Kidney (tissue), 22 donors: ENCODE measurements at places on chromosomes 2 and 18. TPM values are rescaled to one million over a fixed set of nuclear protein-coding genes. Genes with fewer than 3 reads are reported as not detected.

- peak overlapping the region; percentile 97 for H3K27ac ChIP-seq
- H3K27me3 ChIP-seq: no peaks in the 10 kb centered on the region
- peaks cover 5% of the 10 kb centered on the region for H3K4me1 ChIP-seq
- peak overlapping the region; percentile 87 for H3K4me3 ChIP-seq
- peak; percentile 62 for DNase-seq
Measured at GRCh38 chr2:64750001-64750816, 96.5 kb upstream of the SERTAD2 start.

GRCh38 chr2:12688091-12688490, 28.6 kb upstream of the TRIB2 start:
- no peaks in the 10 kb centered on the region for H3K36me3 ChIP-seq
- DNase-seq: no peak
- H3K4me3 ChIP-seq: no peak overlapping the region
- peaks cover 3% of the 10 kb centered on the region for H3K4me1 ChIP-seq
- no peaks in the 10 kb centered on the region for H3K27me3 ChIP-seq

DNA sequence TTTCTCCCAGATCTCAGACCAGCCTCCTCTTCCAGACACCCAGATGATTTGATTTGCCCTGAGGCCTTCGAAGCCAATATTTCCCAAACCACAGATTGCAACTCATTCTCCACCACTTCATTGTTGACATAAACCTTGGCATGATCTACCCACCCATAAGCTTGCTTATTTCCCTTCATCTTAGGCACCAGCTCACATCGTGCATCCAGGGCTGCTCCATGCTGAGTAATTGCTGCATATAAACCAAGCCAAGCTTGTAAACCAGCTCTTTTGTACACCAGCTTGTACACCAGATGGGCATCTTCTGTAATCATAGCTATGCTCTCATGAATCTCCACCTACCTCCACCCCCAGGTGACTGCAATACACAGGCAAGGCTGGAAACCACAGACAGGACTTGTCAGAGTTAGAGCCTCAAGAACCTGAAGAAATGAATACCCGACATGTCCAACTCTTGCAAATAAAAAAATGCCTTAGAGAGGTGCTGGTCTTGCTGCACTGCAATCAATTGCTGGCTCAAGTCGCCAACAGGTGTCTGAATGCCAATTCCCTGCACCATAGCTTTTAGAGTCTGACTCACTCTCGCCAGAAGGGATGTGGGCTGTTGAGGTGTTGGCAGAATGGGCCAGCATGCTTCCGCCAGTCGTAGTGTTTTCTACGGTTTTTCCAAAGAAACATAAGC, 31.5 kb downstream of the TRABD2A start:
- no peak for DNase-seq
- no peak overlapping the region for H3K4me3 ChIP-seq
- no peaks in the 10 kb centered on the region for H3K36me3 ChIP-seq
- H3K27ac ChIP-seq: no peak overlapping the region
- no peaks in the 10 kb centered on the region for H3K4me1 ChIP-seq

DNA sequence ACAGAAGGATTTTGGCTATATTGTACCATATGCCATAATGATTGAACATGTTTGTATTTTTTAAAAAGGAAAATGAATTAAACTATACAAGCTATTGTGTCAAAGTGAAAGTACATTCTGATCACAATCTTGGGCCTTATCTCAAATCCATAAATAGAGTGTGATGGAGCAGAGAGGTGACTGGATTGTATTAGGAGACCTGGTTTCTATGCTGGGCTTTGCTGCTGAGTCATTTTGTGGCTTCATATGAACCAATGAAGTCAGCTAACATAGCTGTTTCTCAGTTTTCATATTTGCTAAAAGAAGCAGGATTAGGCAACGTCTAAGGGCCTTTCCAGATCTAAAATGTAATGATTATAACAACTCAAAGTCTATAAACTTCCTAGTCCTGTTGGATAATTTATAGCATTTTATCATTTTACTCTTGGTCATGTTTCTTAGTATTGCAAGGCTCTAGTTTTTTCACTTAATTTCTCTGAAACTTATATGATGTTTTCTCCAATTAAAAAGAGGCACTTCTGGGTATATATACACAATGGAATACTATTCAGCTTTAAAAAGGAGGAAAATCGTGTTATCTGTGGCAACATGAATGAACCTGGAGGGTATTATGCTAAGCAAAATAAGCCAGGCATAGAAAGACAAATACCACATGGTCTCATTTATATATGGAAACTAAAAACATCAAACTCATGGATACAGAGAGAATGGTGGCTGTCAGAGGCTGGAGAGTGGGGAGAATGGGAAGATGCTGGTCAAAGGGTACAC, 112.3 kb downstream of the MEP1B start:
- no peaks in the 10 kb centered on the region for H3K4me1 ChIP-seq
- H3K27ac ChIP-seq: no peak overlapping the region
- H3K27me3 ChIP-seq: no peaks in the 10 kb centered on the region
- no peaks in the 10 kb centered on the region for H3K36me3 ChIP-seq
- no peak for DNase-seq

Gene TMEM37
- total RNA-seq: 59.4 TPM

Gene CCDC141
- total RNA-seq: 3.0 TPM

Gene CXCR4
- total RNA-seq: 51.9 TPM

- H3K4me3 ChIP-seq: no peak overlapping the region
- no peaks in the 10 kb centered on the region for H3K27me3 ChIP-seq
- no peaks in the 10 kb centered on the region for H3K36me3 ChIP-seq
- no peak for DNase-seq
Measured at GRCh38 chr2:64688909-64689308, 35.2 kb upstream of the SERTAD2 start.

DNA sequence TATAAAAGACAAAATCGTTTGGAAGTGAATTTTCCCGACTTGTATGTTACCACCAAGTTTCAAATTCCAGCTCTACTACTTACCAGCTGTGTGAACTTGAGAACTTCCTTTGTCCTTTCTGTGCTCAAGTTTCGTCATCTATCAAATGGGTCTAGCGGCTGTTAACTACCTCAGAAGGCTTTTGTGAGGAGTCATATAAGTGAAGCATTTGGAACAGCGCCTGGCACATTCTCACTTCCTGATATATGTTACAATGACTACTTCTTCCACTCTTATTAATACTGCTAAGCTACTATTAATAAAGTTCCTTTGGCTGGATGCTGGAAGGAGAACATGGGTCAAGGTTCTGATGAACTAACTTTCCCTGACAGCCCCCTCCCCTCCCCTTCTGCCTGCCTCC, 104.5 kb downstream of the MEIS1 start:
- H3K27ac ChIP-seq: no peak overlapping the region
- H3K4me1 ChIP-seq: peaks cover 2% of the 10 kb centered on the region
- no peak overlapping the region for H3K4me3 ChIP-seq
- no peak for DNase-seq
- peaks cover 2% of the 10 kb centered on the region for H3K27me3 ChIP-seq

Gene GPR17
- 0.50 TPM for total RNA-seq

- no peaks in the 10 kb centered on the region for H3K27me3 ChIP-seq
- H3K36me3 ChIP-seq: peaks cover 4% of the 10 kb centered on the region
- H3K27ac ChIP-seq: peak overlapping the region; percentile 87
- peaks cover 87% of the 10 kb centered on the region for H3K4me1 ChIP-seq
Measured at GRCh38 chr2:217935901-217936684, 66.7 kb downstream of the TNS1 start.

Gene SOCS6
- 18.7 TPM for total RNA-seq

DNA sequence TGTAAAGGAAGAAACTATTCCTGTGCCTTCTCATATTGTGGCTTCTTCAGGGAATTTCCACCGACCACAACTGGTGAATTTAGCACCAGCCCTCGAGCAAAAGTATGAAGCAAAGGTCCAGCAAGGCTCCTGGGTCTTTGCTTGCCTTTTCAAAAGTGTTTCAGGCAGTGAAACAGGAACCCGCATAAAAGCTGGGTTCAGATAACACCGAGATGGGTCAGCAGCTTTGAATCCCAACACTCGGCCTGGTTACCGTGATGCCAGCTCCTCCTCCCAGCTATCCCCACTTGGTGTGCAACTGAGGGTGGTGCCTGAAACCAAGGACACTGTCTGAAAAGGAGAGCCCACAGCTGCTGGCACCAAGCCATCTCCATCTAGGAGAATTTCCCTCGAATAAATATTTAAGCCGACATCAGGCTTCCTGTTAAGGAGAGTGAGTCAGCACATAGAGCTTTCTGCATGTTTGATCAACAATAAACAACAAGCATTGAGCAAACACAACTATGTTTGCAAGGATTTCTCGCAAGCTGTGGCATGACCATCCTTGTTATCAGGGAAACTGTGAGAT, 69.5 kb downstream of the ANTXR1 start:
- H3K4me3 ChIP-seq: no peak overlapping the region
- no peak for DNase-seq
- H3K27ac ChIP-seq: no peak overlapping the region
- peaks cover 11% of the 10 kb centered on the region for H3K4me1 ChIP-seq
- H3K27me3 ChIP-seq: no peaks in the 10 kb centered on the region

- no peaks in the 10 kb centered on the region for H3K36me3 ChIP-seq
- H3K4me1 ChIP-seq: no peaks in the 10 kb centered on the region
- H3K27me3 ChIP-seq: no peaks in the 10 kb centered on the region
- no peak for DNase-seq
Measured at GRCh38 chr2:40199771-40200170, 252.1 kb downstream of the SLC8A1 start.

GRCh38 chr2:165682546-165682945, 111.5 kb downstream of the GALNT3 start:
- H3K4me3 ChIP-seq: no peak overlapping the region
- no peak overlapping the region for H3K27ac ChIP-seq
- no peaks in the 10 kb centered on the region for H3K27me3 ChIP-seq
- DNase-seq: no peak
- no peaks in the 10 kb centered on the region for H3K4me1 ChIP-seq

GRCh38 chr18:43525169-43525568, 247.9 kb upstream of the SYT4 start:
- H3K36me3 ChIP-seq: no peaks in the 10 kb centered on the region
- DNase-seq: no peak
- H3K27me3 ChIP-seq: no peaks in the 10 kb centered on the region

Gene ZNF236
- total RNA-seq: 18.6 TPM

GRCh38 chr2:15561574-15562344, 625 bp upstream of the NBAS start:
- H3K4me1 ChIP-seq: no peaks in the 10 kb centered on the region
- DNase-seq: peak; percentile 88
- H3K27ac ChIP-seq: peak overlapping the region; percentile 61
- H3K27me3 ChIP-seq: no peaks in the 10 kb centered on the region
- H3K36me3 ChIP-seq: no peaks in the 10 kb centered on the region
- H3K4me3 ChIP-seq: peak overlapping the region; percentile 95

Gene SCN7A
- 3.6 TPM for total RNA-seq

DNA sequence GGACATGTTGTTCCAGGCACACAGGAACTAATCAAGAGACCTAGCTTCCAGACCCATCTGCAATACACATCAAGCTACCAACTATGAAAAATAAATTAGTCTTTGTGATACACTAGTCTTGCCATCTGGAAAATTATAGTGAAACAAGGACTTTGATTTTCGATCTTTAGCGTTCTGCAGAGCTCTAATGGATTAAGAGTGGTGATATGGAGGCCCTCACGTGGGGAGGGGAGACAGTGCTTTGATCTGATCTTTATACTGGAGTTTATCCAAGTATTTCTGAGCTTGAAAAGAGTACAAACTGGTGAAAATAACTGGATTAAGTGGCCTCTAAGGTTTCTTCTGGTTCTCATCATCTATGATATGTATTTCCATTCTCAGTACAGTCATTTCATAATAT, 273.4 kb upstream of the CDH7 start:
- H3K27ac ChIP-seq: no peak overlapping the region
- H3K4me3 ChIP-seq: no peak overlapping the region
- no peaks in the 10 kb centered on the region for H3K4me1 ChIP-seq

GRCh38 chr2:28593160-28593755, 97.4 kb downstream of the PLB1 start:
- no peak overlapping the region for H3K27ac ChIP-seq
- peaks cover 11% of the 10 kb centered on the region for H3K4me1 ChIP-seq
- no peak overlapping the region for H3K4me3 ChIP-seq
- no peaks in the 10 kb centered on the region for H3K27me3 ChIP-seq

- H3K4me3 ChIP-seq: no peak overlapping the region
- H3K36me3 ChIP-seq: no peaks in the 10 kb centered on the region
- no peaks in the 10 kb centered on the region for H3K27me3 ChIP-seq
- DNase-seq: no peak
- peaks cover 6% of the 10 kb centered on the region for H3K4me1 ChIP-seq
- no peak overlapping the region for H3K27ac ChIP-seq
Measured at GRCh38 chr2:98713332-98714015, 17.5 kb downstream of the MGAT4A start.

GRCh38 chr2:67836866-67837265, 225.9 kb downstream of the C1D start:
- DNase-seq: no peak
- no peak overlapping the region for H3K4me3 ChIP-seq
- no peak overlapping the region for H3K27ac ChIP-seq
- no peaks in the 10 kb centered on the region for H3K27me3 ChIP-seq
- no peaks in the 10 kb centered on the region for H3K36me3 ChIP-seq

- DNase-seq: peak; percentile 66
- H3K27me3 ChIP-seq: no peaks in the 10 kb centered on the region
- H3K4me3 ChIP-seq: no peak overlapping the region
Measured at GRCh38 chr18:49500201-49500921, 13.3 kb upstream of the C18orf32 start.

- no peaks in the 10 kb centered on the region for H3K27me3 ChIP-seq
- H3K36me3 ChIP-seq: no peaks in the 10 kb centered on the region
- no peak overlapping the region for H3K27ac ChIP-seq
- no peak overlapping the region for H3K4me3 ChIP-seq
Measured at GRCh38 chr2:138964418-138964817, 184.2 kb upstream of the NXPH2 start.

Gene MDH1B
- 8.1 TPM for total RNA-seq

Gene CD28
- total RNA-seq: 4.7 TPM

GRCh38 chr2:220373878-220374277, 746.4 kb downstream of the SLC4A3 start:
- no peak overlapping the region for H3K27ac ChIP-seq
- no peak for DNase-seq
- H3K36me3 ChIP-seq: no peaks in the 10 kb centered on the region
- H3K27me3 ChIP-seq: no peaks in the 10 kb centered on the region

Gene MEIS1
- 36.7 TPM for total RNA-seq
